ENCODE measurements at places on chromosomes 4 and X.

- DNase-seq: no peak
These were observed 953.9 kb upstream of the PCDH10 start for GRCh38 chr4:132195176-132195575.

DNA sequence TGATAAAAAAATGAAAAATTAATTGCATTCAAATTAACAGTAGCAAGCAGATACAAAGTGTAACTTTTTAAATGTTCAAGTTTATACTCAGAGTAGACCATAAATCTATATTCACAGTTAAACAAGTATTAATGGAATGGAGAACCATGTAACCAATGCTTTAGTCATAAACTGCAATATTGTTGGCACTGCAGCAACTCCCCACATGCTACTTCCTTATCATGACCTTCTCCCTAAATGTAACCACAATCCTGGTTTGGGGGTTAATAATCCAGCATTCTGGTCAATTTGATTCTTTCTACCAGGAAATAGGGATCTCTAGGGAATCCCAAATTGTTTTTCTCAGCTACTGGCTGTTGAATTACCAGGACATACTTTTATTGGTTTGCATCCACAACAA lies 223.9 kb upstream of the DCAF8L1 start:
- no peak for DNase-seq

DNA sequence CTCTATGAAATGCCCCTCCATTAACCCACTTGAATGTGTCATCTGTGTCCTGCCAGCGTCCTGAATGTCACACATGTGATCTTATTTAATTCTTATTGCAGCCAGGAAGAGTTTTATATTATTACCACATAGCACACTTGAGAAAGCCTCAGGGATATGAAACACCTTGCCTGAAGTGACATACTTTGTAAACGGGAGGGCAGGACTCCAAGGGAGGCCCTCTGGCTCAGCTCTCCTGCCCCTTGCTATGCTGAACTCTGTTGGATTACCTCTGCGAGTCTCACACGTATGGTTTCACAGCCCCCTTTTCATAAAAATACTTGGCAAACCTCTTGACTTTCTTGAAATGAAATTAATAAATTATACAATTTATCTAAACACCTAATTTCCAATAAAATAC lies 11.1 kb upstream of the ZCCHC4 start:
- DNase-seq: no peak

DNA sequence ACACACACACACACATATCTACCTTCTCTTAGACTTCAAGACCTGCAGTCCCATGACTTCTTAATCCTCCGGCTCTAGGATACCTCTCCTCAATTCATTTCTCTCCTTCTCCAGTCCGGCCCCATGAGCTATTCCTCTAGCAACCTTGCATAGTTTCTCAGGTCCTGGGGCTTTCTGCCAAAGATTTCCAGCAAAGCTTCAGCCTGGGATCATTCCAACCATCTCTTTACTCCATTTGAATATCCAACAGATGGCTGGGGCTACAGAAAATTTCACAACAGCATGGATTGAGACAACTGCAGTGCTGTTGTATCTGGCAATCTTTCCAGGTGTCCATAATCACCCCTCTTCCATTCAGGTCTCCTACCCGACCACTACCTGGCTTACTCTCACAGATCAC lies 184.1 kb downstream of the DCHS2 start:
- DNase-seq: no peak

DNA sequence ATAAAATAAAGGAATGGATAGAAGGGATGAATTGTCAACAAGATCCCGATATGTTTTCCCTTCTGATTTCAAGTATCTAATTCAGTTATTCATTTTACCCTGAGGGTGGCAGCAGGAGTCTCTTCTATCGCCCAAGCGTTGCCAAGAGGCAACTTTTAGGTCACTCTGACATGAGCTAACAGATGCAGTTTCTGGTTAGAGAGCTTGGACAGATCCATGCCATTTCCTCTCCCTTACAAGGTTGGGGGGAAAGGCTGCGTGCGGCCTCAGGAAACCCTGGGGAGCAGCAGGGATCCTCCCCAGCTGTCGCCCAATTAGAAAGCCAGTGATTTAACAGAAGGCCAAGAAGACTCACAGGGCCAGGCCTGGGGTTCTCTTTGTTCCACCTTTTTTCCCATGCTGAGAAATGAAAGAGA lies 35.3 kb upstream of the WAS start:
- peak; percentile 13 for DNase-seq

DNA sequence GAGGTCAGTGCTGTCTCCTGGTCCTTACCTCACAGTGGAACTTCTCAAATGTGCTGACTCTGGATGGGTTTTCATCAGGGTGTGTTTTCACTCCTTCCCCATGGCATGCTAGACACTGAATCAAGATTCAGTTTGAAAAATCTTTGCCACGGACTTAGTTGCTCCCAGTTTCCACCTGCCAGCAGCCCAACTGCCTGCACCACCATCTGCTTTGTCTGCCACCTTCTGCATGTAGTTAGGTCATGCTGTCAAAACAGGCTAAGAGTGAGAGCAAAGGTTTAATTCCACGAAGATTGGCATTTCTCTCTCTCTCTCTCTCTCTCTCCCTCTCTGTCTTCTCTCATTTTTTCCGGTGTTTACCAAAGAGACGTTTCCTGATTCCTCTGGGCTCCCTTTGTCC lies 258.0 kb upstream of the EDNRA start:
- DNase-seq: no peak

- peak; percentile 79 for DNase-seq
These were observed 16.7 kb upstream of the FRAS1 start for GRCh38 chr4:78040431-78040830.

GRCh38 chr4:185394568-185395237 lies 1.0 kb downstream of the LRP2BP start:
- DNase-seq: no peak

GRCh38 chr4:151359576-151359975 lies 34.2 kb upstream of the SH3D19 start:
- peak; percentile 95 for DNase-seq

GRCh38 chr4:1192091-1192492 lies 19.7 kb upstream of the SPON2 start:
- peak; percentile 83 for DNase-seq

DNA sequence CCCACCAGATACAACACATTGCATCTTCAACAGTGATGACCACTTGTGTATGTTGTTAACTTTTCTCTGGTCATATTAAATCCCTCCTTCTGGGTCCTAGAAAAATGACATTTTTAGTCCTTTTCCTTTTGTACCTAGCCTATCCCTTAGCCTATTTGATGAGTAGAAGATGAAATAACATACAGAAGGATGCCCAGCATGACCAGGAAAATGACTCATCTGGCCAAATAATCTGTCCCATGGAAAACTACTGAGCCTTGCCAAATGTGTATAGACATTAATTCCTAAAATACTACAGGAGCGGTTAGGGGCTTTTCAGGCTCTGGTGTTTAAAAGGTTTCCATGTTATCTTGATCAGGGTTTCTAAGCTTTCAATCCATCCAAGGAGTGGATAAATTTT lies 129.0 kb upstream of the KCNIP4 start:
- no peak for DNase-seq

GRCh38 chr4:164439037-164439436 lies 314.9 kb upstream of the SMIM31 start:
- DNase-seq: no peak

DNA sequence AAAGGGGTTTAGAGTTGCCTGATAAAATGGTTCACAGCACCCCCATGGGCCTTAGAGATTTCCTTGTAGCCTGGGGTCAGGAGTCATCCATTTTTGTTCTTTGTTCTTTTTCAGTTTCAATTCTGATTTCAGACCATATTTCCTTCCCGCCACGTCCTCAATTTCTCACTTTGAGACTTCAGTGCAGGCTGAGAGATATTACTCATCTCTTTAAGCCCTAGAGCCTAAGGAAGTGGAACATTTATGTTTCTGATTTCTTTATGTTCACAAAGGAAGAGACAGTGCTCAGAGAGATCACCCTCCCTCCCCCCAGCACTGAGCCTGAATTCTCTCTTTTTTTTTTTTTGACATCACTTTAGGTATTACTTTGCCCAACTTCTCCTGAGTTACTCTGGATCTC lies 56.3 kb downstream of the MSN start:
- peak; percentile 72 for DNase-seq

All from foreskin melanocyte (primary cell).